ENCODE measurements at places on chromosomes 12 and 14.

- no peak for DNase-seq
Measured at GRCh38 chr14:64703395-64704142, 655 bp upstream of the PLEKHG3 start.

GRCh38 chr14:36174767-36175424 is 1.6 kb downstream of the PTCSC3 start:
- DNase-seq, result no peak

GRCh38 chr12:55715169-55715764 is 579 bp upstream of the BLOC1S1 start:
- DNase-seq, result no peak

GRCh38 chr14:102374264-102374663 is 11.5 kb downstream of the TECPR2 start:
- DNase-seq, result no peak

GRCh38 chr12:13203034-13203922 is 6.8 kb downstream of the EMP1 start:
- DNase-seq, result no peak

GRCh38 chr14:74358176-74358829 is 10.0 kb downstream of the VRTN start:
- no peak for DNase-seq

- no peak for DNase-seq
Measured at GRCh38 chr14:50658203-50658602, 9.9 kb downstream of the SAV1 start.

- DNase-seq, result no peak
Measured at GRCh38 chr12:131783915-131784541, 44.2 kb upstream of the MMP17 start.

Measured in anterior cingulate cortex (tissue), 58 donors.